Fibroblast of gingiva (primary cell): ENCODE measurements at places on chromosomes 16 and 17.

DNA sequence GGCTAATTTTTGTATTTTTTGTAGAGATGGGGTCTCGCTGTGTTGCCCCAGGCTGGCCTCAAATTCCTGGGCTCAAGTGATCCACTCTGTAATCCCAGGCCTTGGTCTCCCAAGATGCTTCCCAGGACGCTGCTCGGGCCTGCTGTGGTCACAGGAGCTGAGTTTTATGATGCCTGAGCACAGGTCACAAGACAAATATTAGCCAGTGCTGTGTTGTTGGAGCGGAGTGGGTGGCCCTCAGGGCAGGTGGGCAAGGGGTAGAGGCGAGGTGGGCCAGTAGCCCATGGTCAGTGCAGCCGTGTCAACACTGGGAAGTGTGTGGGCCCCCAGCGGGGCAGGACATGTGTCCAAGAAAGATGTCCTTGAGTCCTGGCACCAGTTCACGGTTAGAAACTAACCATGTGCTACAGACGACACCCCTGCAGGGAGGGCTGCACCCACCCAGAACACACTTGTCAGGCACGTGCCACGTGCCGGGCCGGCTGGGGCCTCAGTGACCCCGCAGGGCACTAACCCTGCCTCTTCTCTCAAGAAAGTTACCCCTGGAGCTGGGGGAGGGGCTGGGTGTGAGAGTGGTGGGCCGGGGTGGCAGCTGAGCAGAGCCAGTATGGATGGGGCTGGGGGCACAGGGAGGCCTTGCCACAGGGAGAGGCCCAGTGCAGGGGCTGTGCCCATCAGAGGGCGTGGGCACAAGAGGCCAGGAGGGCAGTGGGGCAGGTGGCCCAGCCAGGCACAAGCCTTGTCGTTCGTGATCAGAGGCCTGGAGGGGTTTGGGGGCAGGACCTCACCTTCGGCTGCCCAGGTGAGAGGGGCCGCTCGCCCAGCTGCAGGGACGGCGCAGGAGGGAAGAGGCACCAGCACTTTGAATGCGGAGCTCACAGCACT, 103.1 kb upstream of the CHMP6 start:
- DNase-seq: no peak

DNA sequence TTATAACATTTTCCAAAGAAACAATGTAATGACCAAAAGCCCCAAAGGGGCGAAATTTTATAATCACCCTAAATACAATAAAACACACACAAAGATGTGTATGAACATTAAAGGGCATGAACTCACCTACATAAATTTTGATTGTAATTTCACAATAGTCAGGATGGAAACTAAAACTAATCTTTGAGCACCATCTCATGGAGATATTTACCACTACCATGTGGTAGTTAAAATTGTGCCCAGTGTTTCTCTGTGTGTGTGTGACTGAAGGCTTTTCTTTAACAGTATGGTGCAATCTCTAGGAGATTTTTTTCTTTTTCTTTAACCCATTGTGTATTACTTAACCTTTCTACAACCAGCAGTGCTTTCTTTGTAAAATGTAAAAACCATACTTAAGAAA, 19.7 kb upstream of the MEIOC start:
- DNase-seq: peak; percentile 64

- no peak for DNase-seq
Observed at GRCh38 chr17:72345536-72345935, 224.7 kb downstream of the SOX9 start.

- peak; percentile 78 for DNase-seq
Observed at GRCh38 chr17:61411261-61412142, 11.9 kb downstream of the TBX2 start.

GRCh38 chr16:3388325-3388724, 12.5 kb downstream of the ZSCAN32 start:
- DNase-seq: no peak

- DNase-seq: no peak
Observed at GRCh38 chr16:85310868-85311585, 198.8 kb upstream of the CIBAR2 start.

DNA sequence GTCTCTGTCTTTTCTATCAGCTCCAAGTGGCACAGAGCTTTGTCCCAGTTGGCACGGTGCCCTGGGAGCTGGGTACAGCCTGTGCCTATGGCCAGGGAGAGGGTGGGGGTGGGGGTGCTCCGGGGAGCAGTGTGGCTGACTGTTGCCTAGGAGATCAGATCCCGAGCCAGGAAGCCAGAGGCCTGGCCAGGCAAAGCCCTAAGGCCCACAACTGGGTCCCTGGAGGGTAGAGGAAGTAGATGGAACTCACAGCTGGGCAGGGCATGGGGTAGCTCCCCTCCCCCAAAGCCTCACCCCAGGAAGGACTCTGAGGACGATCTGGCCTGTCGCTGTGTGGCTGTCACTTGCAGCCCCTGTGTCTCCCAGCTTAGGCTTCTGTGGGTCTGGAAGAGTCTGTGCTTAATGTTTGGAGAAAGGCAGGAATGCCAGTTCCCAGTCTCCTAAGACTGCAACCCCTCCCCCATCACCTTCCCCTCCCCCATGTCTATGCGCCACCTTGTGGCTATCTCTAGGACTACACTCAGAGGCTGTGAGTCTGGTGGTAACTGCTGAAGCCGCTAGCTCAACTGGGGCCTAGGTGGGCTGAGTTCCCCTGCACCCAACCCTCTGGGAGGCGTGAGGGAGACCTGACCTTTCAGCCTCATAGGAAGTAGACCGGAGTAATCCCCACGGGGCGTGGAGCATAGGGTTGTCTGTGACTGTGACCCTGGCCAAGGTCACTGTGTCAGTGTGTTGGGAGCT, 12.6 kb downstream of the THRA start:
- peak; percentile 93 for DNase-seq

DNA sequence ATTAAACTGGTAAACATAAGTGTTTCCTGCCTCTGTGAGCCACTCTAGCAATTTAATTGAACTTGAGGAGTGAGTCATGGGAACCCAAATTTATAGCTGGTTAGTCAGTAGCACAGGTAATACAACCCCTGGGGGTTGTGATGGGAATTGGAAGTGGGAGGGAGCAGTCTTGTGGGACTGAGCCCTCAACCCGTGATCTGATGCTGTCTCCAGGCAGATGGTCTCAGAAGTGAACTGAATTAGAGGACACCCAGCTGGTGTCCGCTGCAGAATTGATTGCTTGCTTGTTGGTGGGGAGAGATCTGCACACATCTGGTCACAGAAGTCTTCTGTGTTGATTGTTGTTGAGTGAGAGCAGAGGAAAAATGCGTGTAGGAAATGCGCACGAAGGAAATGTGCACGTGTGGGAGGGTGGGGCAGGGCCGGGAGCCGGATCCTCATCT, 7.7 kb upstream of the ST6GALNAC2 start:
- DNase-seq: no peak

DNA sequence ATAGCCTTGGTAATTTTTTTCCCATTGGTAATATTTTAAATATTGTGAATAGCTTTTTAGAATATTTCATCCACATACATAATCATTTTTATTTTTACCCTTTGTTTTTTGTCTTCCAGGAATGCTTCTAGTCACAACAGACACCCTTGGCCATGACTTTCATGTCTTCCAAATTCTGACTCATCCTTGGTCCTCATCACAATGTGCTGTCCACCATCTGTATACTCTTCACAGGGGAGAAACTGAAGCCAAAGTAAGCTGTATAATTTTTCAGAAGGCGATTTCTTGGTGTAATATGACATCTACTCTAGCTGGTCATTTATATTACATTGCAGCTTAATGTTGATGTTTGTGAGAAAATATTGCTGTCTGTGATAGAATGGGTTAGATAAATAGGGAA, 269.4 kb downstream of the BCAS3 start:
- peak; percentile 43 for DNase-seq

DNA sequence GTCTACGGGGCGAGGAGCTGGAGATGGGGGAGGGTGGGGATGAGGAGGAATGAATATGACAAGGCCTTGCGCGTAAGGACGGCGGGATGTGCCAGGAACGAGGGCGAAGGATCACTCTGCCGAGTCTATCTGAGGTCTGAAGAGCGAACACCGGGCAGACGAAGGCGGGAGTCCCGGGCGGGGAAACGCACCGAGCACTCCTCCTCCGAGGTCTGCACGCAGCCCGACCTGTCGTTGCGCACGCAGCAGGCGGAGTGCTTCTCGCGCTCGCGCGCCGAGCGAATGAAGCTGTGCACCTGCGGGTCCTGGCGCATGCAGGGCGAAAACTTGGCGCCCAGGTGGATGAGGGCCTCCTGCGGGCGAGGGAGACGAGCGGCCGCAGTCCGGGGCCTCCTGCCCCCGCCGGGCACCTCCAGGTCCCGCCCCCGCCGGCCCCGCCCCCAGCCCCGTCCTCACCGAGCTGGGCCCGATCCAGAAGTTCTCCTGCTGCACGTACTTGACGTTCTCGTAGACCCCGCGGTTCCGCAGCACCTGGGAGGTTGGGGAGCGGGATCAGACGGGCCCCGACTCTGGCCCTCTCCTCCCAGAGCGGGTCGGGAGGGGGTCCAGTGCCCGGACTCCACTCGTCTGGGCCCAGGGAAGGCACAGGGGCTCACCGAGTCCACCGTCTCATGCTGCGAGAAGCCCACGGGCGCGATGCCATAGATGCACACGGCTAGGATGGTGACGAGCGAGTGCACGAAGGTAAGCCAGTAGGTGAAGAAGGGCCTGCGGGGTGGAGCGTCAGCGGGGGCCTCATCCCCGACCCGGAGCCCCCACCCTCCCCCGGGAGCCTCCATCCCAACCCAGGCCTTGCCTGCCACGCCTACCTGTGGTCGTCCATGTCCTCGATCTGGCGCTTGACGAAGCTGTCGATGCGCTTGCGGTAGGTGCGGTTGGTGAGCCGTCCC, 7.6 kb downstream of the SNRNP25 start:
- no peak for DNase-seq

GRCh38 chr17:27551701-27552248, 79.2 kb upstream of the LGALS9 start:
- DNase-seq: no peak

GRCh38 chr17:74108126-74108705, 95.3 kb upstream of the RPL38 start:
- no peak for DNase-seq

- peak; percentile 63 for DNase-seq
Observed at GRCh38 chr16:29310852-29311314, 95.6 kb downstream of the NPIPB11 start.

DNA sequence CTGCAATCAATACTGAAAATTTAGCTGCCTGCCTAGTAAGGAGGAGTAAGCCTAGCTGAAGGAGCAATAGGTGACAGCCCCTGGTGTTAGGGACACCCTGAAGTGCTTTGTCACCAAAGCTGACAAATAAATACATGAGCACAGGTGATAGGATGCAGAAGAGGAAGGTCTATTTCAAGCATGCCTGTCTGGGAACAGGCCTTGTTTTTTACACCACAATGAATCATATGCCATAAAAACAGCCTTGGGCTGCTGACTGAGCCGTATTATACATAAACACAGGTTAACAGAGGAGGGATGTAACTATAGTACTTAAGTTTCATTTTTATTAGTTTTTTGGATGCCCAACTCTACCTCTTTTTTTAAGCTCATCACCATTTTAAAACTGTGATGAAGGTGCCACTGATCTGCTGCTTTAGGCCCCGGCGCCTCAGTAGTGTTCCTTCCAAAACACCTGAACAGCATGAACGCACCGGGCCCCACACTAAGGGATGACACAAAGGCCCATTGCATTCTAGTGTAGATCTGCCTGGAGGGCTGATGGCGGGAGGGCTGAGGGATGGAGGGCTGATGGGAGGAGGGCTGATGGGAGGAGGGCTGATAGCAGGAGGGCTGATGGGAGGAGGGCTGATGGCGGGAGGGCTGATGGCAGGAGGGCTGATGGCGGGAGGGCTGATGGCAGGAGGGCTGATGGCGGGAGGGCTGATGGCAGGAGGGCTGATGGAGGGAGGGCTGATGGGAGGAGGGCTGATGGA, 150.3 kb downstream of the AATF start:
- DNase-seq: no peak

DNA sequence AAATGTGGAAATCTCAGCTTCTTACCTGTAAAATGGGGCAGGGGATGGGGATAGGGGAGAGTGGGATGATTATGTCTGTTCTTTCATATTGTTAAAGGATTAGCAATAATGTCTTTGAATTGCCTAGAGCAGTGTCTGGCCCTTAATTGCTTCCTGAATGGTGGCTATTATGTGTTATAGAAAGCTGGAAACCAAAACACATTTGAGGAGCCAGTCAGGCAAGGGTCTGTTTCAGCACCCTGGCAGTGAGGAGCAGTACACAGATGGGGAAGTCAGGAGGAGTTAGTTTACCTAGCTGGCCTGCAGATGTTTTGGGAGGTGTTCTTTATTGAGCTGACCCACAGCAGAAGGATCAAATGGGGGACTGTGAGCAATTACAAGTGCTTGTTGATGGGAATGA, 63.0 kb downstream of the NUP93 start:
- no peak for DNase-seq

GRCh38 chr17:46894476-46895151, 28.3 kb upstream of the GOSR2 start:
- DNase-seq: no peak

DNA sequence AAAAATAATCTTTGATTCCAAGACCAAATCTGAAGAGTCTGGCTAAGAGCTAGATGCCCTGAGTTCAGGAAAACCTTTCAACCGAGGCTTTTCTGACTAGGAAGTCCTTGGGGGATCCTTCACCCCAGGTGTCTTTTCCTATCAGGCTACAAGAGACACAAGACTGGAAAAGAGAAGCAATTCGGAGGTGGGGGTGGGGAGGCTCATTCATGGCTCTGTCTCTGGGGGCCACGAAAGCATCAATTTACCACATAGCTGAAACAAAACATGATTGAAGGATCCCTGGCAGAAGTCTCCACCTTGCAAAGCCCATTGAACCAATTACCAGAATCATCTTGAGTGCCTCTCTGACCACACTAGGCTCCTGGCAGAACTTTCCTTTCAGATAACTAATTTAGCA, 239.8 kb upstream of the SALL1 start:
- no peak for DNase-seq

DNA sequence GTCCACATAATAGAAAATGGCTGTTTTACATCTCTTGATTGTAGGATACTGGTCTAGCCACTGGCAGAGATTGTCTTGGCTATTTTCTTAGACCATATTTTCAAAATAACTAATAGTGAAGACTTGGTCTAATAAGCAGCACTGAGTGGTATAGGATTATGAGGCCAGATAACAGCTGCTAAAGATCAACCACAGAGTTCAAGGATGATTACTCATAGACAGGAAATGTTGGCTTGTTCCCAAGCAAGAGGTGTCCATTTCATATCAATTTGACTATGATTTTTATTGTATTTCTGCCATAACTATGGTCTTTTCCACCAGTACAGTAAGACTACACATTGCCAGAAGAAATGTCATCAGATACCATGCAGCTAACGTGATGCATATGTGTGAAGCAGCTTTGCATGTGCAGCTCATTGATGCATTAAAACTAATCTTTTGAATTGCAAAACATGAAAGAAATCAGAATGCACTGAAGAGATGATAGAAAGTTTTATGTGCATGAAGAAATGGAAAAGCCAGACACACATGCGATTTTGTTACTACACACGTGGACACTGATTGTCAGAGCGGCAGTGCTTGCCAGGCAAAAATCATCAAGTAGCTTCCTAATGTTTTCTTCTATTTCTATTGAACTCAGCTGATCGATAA, 693.3 kb downstream of the CDH11 start:
- DNase-seq: peak; percentile 68

DNA sequence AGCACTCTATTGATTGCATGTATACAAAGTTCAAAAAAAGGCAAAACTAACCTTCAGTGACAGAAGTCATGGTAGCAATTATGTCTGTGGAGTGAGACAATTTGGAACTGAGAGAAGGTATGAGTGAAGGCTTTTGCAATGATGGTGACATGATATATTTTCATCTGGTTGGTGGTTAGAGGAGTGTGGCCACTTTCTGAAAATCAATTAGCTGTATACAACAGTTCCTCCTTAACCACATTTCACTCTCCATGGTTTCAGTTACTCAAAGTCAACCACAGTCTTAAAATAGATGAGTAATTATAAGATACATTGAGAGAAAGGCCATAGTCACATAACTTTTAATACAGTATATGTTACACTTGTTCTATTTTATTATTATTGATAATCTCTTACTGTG, 26.2 kb downstream of the ADAMTS18 start:
- no peak for DNase-seq
